ENCODE measurements at places on chromosomes 2 and 18. TPM values are rescaled to one million over a fixed set of nuclear protein-coding genes. Genes with fewer than 3 reads are reported as not detected.

The AGXT gene
- not detected for total RNA-seq

The RAB27B gene
- 13.8 TPM for total RNA-seq

The TMSB10 gene
- 9,457 TPM for total RNA-seq

The SF3B1 gene
- total RNA-seq = 287 TPM

The FNDC4 gene
- 3.1 TPM for total RNA-seq

The MC4R gene
- total RNA-seq = not detected

The TRIB2 gene
- 25.2 TPM for total RNA-seq

The FBXO48 gene
- 0.91 TPM for total RNA-seq

The TEKT4 gene
- total RNA-seq = not detected

- no peak for DNase-seq
These were observed 139.4 kb downstream of the NCK2 start for GRCh38 chr2:105883911-105884694.

DNA sequence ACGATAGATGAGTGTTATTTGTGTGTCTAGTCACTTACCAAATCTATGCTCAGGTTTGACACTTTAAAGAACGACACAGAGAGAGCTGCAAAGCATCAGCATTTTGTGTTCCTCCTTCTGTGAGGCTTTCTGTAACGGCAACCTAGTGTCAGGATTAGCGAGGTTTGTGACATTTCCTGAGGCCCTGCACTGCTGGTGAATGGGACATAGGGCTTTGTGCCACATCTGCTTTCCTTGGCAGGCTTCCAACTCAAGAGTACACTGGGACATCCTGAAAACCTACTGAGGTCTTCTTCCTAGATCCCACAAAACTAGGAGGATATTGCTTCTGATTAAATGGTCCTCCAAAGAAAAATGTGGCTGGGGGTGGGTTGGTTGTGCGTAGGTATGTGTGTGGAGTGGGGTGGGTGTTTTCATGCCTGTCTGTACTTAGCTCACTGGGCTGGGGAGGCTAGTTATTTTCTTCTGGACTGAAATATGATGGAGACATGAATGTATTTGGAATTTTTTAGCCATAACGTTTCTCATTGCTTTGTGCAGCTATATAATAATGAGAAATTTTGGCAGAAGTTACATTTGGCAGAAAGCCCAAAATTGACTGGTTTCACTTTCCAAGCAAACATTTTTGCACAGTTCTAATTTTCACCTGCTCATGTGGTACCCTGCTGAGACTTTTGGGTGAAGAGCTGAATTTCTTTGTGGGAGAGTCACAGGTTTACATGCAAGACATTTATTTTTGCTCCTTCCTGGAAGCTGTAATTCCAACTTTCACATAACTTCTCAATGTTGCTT is 308.4 kb downstream of the XIRP2 start:
- DNase-seq = peak; percentile 32

DNA sequence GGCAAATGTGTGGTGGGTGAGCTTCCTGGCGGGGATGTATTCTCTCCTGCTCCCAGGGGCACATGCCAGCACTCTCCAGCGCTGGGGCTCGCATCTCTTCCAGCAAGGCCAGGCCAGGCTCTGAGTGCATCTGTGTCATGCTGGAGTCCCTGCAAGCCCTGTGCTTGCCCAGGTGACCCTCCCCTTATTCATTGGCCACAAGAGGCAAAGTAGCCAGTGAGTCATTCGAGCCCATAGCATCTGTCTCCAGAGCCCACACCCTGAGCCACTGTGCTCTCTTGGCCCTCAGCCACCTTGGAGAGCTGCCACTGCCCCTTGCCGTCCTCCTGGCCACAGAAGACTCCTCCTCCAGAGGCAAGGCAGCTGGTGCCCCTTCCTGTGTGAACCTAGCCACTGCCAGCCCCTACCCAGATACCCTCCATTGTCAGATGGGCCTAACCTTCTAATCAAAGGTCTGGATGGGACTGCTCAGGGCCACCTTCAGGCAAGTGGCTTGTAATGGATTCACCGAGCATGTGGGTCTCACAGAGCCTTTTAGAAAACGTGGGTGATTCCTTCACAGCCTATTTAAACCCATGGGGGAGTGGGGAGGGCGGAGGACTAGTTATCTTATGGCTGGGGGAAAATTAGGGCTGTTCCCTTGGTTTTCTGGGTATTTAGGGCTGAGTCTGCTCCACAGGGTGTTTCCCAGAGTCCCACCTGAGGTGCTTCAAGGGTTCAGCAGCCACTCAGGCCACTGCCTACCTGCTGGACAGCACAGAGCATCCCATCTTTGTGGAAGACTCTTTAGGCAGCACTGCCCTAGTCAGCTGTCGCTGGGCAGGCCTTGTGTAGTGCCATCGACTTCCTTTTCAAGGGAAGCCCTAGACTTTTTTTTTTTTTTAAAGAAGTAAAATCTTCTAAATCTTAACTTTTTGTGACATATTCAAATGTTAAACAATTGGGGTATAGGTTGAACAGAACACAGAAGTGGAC is 137.4 kb downstream of the ACOXL start:
- peak; percentile 91 for DNase-seq

DNA sequence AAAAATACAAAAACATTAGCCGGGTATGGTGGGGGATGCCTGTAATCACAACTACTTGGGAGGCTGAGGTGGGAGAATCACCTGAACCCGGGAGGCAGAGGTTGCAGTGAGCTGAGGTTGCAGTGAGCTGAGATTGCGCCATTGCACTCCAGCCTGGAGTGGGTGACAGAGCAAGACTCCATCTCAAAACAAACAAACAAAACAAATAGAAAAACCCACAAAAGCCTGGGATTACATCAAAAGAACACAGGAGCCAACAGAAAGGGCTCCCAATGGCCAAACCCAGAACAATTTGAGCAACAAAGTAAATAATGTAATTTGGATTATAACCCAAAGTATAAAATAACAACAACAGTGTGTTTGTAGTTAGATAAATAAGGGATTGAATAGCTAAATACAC is 159.8 kb downstream of the UXS1 start:
- DNase-seq = no peak

DNA sequence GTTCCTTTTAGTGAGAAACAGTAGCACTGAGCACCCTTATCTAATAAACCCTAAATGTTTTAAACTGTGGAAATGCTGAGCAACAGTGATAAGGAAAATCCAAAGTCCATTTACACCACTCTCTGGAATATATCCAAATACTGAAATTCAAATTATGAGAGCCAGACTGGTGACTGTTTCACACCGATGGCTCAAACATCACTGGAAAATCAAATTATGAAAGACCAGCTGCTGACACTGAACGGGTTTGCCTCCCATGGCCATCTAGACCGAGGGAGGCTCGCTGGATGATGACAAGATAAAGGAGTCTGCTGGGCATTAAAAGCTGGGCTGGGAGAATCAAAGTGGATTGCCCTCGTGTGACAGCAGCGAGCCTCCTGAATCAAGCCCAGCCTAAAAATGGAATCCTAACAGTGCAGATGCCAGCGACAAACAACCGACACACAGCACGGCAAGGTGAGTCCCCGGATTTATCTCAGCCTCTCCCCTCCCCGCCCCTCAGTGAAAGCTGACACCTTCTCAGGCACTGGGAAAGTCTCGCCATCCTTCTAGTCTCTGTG is 30.3 kb downstream of the SERPINE2 start:
- DNase-seq = no peak

- DNase-seq = peak; percentile 78
These were observed 31.9 kb downstream of the GAD1 start for GRCh38 chr2:170848587-170848986.

DNA sequence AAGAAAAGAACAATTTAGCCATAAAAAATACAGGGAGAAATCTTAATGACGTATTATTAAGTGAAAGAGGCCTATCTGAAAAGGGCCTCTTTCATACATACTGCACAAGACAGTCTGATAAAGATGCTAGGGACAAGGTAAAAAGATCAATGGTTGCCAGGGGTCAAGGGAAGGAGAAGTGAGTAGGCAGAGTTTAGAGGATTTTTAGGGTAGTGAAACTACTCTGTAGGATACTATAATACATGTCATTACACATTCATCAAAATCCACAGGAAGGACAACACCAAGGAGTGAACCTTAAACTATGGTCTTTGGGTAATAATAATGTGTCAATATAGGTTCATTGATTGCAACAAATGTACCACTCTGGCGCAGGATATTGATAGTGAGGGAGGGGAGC is 289.3 kb downstream of the FSIP2 start:
- no peak for DNase-seq

GRCh38 chr2:203035879-203036470 is 21.3 kb downstream of the NBEAL1 start:
- DNase-seq = no peak

DNA sequence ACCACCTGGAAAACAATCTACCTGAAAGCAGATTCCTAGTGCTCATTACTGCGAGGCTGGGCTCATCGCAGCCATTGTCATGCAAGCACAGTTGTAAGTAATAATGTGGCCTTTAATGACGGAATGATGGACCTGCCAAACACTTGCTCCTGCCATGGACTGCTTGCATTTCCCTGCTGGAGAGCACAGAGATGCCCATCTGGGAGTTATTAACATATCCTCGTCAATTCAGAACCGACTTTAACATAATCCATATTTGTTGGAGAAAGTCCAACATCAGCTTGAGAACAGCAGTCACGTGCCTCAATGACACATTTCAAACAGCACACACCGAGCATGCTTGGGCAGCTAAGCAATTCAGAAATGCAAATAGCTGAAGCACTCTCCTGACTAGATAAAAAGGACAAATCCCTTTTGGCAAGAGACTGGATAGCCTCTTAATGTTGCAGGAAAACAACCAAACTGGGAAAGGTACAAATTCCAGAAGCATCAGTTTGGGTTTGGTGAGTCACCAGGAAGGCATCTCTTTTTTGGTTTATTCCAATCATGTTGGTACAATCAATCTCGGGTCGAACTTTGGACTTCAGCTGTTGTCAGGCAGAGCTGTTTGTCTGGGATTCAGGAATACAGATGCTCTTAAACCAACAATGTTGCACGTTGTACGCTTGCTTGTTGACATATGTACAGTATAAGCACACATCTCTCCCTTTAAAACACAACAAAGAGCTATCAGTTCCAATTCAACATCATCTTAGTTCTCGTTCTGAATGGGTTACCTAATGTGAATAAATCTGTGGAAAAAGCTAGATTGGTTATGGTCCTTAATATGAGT is 395.8 kb downstream of the LNPK start:
- no peak for DNase-seq

DNA sequence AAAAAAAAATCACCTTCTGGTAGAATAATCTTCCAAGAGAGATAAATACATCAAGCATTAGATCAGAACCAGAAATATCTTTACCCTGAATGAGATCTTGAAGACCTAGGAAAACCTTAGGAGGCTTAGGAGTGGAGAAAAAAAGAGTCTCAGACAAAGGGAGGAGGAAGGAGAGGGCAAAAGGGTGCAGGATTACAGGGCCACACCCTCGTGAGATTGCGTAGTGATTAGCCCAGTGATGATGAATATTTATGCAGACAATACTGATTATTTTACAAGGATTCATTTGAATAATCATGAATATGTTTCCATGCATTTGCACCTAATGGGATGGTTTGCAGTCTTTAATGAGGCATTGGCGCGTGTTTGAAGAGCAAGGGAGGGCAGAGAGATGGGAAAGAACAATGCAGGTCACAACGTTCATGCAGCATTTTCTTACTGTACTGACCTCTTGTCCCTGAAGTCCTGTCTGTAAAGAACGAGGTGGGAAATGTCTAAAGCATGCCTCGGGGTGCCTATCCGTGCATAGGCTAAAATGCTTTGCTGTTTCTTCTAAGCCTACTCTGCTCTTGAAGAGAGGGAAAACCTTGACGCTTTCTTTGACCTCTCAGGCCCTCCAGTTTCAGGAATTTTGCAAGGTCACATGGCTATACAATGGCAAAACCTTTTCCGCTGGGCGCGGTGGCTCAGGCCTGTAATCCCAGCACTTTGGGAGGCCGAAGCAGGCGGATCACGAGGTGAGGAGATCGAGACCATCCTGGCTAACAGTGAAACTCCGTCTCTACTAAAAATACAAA is 18.6 kb upstream of the ZNF532 start:
- no peak for DNase-seq

- DNase-seq = no peak
These were observed 179.0 kb downstream of the ASXL3 start for GRCh38 chr18:33757037-33757436.

- DNase-seq = no peak
These were observed 54.7 kb downstream of the CDKL4 start for GRCh38 chr2:39188960-39189494.
